ENCODE measurements at places on chromosomes 16 and 17.
A peak's percentile ranks its signal among the peaks of the same experiment; 100 is the strongest.

GRCh38 chr17:32689348-32689747 is 187.6 kb downstream of the MYO1D start:
- H3K4me3 ChIP-seq, result no peak overlapping the region
- H3K4me1 ChIP-seq, result no peaks in the 10 kb centered on the region
- H3K36me3 ChIP-seq, result peaks cover 11% of the 10 kb centered on the region
- no peak overlapping the region for H3K27ac ChIP-seq
- no peaks in the 10 kb centered on the region for H3K27me3 ChIP-seq

GRCh38 chr16:69942099-69942491 is 9.0 kb upstream of the CLEC18A start:
- H3K27me3 ChIP-seq, result no peaks in the 10 kb centered on the region
- H3K36me3 ChIP-seq, result peaks cover 8% of the 10 kb centered on the region
- H3K4me3 ChIP-seq, result no peak overlapping the region
- DNase-seq, result no peak
- no peak overlapping the region for H3K27ac ChIP-seq
- H3K4me1 ChIP-seq, result peaks cover 6% of the 10 kb centered on the region

DNA sequence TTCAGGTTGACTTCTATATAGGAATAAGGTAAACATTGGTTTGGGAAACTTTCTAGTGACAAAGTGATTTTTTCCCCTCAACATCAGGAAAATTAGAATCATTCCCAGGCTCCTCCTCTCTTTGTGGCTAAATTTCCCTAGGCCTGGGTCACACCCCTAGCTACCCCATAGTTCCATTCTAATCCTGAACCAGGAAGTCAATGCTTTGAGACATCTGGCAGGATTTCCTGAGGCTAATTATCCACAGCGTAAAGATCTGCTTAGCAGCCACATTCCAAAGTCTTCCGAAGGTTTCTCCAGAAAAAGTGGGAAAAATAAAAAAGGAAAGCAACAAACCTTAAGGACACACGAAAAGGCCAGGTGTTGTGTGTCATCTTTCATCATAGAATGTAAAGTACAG is 60.3 kb upstream of the CORO6 start:
- H3K36me3 ChIP-seq, result peaks cover 6% of the 10 kb centered on the region
- H3K4me1 ChIP-seq, result peaks cover 8% of the 10 kb centered on the region
- peak overlapping the region; percentile 37 for H3K27ac ChIP-seq
- H3K27me3 ChIP-seq, result no peaks in the 10 kb centered on the region

GRCh38 chr16:3736116-3736515 is 18.8 kb upstream of the TRAP1 start:
- H3K27me3 ChIP-seq, result no peaks in the 10 kb centered on the region
- no peak overlapping the region for H3K27ac ChIP-seq
- H3K4me1 ChIP-seq, result no peaks in the 10 kb centered on the region
- H3K36me3 ChIP-seq, result peaks cover 63% of the 10 kb centered on the region

- peaks cover 44% of the 10 kb centered on the region for H3K36me3 ChIP-seq
- H3K27ac ChIP-seq, result no peak overlapping the region
- peaks cover 5% of the 10 kb centered on the region for H3K4me1 ChIP-seq
- no peaks in the 10 kb centered on the region for H3K27me3 ChIP-seq
- DNase-seq, result no peak
- H3K4me3 ChIP-seq, result no peak overlapping the region
Measured at GRCh38 chr17:550463-551180, 164.0 kb downstream of the VPS53 start.

DNA sequence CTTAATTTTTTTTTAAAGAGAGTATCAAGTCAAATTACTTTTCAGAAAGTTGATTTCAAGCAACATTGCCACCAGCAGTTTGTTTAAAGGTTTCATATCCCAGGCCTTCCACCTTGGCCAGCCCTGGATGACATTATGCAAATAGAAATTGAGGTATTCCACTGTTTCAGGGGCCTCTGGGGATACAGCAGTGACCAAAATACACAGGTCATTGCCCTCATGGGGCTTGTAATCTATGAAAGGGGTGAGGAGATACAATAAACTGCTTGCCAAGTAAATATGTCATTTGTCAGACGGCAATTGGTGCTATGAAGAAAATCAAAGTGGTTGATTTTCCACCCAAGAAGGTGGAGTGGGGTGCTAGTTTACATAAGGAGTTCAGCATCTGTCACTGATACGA is 37.8 kb upstream of the TMC5 start:
- no peak overlapping the region for H3K4me3 ChIP-seq
- DNase-seq, result no peak
- no peaks in the 10 kb centered on the region for H3K36me3 ChIP-seq

GRCh38 chr16:53064081-53064578 is 9.3 kb downstream of the CHD9 start:
- no peaks in the 10 kb centered on the region for H3K27me3 ChIP-seq
- no peak for DNase-seq
- no peak overlapping the region for H3K4me3 ChIP-seq
- peaks cover 9% of the 10 kb centered on the region for H3K36me3 ChIP-seq
- peaks cover 5% of the 10 kb centered on the region for H3K4me1 ChIP-seq
- no peak overlapping the region for H3K27ac ChIP-seq

DNA sequence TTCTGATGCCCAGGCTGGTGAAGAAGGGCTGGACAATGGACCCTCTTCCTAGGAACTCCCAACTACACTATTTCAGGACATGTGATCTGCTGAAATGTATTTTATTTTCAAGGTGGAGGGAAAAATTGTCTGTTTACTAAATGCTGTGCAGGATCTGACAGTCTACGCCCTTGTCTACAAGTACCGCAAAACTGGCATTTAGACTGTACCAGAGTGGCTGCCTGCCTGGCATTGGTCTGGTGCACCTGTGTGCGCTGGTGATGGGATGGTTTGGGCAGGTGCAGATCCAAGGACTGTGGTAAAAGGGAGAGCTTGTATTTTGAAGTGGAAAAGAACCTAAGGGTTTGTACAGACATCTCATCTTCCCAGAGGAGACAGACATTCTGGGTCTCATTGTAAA is 79.7 kb downstream of the AIPL1 start:
- H3K27me3 ChIP-seq, result peaks cover 3% of the 10 kb centered on the region
- H3K36me3 ChIP-seq, result no peaks in the 10 kb centered on the region
- no peak for DNase-seq
- H3K27ac ChIP-seq, result no peak overlapping the region
- H3K4me3 ChIP-seq, result no peak overlapping the region

GRCh38 chr17:77498091-77498741 is 357.4 kb downstream of the SEC14L1 start:
- H3K27ac ChIP-seq, result no peak overlapping the region
- peaks cover 26% of the 10 kb centered on the region for H3K36me3 ChIP-seq
- no peaks in the 10 kb centered on the region for H3K4me1 ChIP-seq
- no peak overlapping the region for H3K4me3 ChIP-seq

- H3K36me3 ChIP-seq, result peaks cover 12% of the 10 kb centered on the region
- peaks cover 7% of the 10 kb centered on the region for H3K4me1 ChIP-seq
- no peak for DNase-seq
- peaks cover 17% of the 10 kb centered on the region for H3K27me3 ChIP-seq
- no peak overlapping the region for H3K27ac ChIP-seq
Measured at GRCh38 chr16:89253548-89254287, 36.2 kb downstream of the ZNF778 start.

DNA sequence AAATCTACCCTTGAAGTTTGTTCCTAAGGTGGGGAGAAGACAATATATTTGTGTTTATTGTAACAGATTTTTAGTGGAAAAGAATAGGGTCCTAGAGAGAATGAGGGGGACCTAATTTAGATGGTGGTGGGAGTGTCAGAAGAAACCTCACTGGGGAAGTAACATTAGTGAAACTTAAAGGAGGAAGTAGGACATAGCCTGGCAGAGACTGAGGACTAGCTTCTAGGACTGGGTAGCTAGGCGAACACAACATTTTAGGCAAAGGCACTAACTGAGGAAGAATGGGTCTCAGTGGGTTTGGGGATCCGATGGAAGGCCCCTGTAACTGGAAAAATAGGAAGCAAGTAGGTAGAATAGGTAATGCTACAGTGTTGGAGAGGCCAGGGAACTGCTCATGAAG is 4.2 kb upstream of the ARL2BP start:
- H3K27ac ChIP-seq, result peak overlapping the region; percentile 74
- H3K36me3 ChIP-seq, result peaks cover 19% of the 10 kb centered on the region
- no peak for DNase-seq
- H3K4me1 ChIP-seq, result peaks cover 9% of the 10 kb centered on the region
- no peaks in the 10 kb centered on the region for H3K27me3 ChIP-seq

GRCh38 chr17:79617740-79618382 is 7.0 kb upstream of the RBFOX3 start:
- no peak overlapping the region for H3K4me3 ChIP-seq
